ENCODE measurements at places on chromosomes 2 and 18.
A peak's percentile ranks its signal among the peaks of the same experiment; 100 is the strongest.

DNA sequence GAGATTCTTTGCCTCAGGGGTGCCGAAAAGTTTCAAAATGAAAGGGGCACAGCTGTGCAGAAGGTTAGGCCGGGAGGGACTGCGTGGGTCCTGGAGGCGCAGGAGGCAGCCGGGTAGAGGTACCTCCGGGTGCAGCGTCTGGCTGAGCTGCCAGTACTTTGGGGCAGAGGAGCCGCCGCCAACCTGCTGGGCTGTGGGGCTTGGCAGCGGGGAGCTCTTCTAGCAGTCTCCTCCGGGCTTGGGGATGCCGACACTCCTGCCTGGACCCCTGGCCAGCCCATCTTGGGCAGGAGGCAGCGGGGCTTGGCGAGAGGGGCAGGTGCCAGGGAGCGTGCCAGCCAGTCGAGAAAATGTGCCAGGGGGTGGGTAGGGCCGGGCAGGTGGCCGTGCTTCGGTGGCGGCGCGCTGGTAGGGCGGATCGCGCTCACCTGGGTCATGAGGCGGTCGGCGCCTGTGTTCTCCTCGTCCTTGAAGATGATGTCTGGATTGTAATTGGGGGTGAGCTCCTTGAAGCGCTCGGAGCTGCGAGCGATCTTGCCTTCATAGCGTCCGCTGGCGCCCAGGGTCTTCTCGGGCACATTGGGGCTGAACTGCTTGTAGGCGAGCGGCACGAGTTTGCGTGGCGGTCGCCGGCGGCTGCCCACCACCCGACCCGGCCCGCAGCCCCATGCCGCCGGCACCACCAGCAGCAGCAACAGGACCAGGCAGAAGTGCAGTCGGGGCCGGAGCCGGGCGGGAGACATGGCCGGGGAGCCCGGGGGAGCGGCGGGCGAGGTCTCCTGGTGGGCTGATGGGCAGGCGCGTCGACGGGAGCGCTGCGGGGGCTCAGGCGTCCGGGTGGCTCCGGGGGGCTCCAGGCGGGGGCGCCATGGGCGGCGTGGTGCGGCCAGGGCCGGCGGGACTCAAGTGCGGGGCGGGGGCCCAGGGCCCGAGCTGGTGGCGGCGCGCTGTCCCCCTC is 717 bp downstream of the IHH start:
- DNase-seq, result peak; percentile 18

GRCh38 chr18:37946324-37946723 is 380.7 kb upstream of the CELF4 start:
- no peak for DNase-seq

DNA sequence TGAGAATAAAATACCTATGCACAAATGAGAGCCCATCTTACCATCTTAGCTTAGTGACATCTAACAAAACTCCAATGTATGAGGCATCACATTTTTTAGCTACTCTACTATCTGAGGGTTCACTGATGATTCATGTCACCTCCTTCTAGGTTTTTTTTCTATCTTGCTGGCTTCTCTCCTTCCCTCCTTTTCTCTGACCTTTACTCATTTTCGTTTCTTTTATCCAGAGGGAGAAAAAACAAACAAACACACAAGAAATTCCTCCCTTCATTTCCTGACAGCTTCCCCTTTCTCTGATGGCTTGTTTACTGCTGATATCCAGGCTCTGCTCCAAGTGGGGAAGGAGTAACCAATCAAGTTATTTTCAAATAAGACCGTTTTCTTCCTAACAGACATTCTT is 115.1 kb downstream of the UBE2E3 start:
- DNase-seq, result no peak

GRCh38 chr18:38459131-38459994 is 893.8 kb upstream of the CELF4 start:
- no peak for DNase-seq

DNA sequence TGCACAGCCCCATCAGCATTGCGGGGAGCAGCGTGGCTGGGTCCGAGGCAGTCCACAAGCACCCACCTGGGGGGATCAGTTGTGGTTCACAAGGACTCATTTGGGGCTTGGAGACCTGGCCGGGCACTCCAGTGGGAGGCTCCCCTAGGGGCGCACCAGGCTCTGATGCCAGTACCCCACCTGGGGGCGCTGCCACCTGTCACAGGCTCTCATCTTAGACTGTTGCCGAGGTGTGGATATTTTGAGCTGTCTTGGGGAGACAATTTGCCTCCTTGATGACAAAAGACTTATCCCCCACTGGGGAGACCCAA is 3.0 kb downstream of the ADRA2B start:
- no peak for DNase-seq

GRCh38 chr18:56221195-56222065 is 417.0 kb downstream of the TXNL1 start:
- no peak for DNase-seq

GRCh38 chr2:28096421-28096820 is 205.9 kb downstream of the BABAM2 start:
- no peak for DNase-seq

GRCh38 chr2:20650877-20651730 is at the start of gene HS1BP3:
Gene HS1BP3 (minus strand): TSS chr2:20651098. CDS start chr2:20651063, 35 bp downstream.
- DNase-seq, result peak; percentile 96

GRCh38 chr2:70425682-70426301 is 123.9 kb upstream of the FAM136A start:
- no peak for DNase-seq

GRCh38 chr18:2138552-2138951 is 432.8 kb downstream of the METTL4 start:
- DNase-seq, result no peak

Measured in HEK293T (cell line).